ENCODE measurements at places on chromosomes 6 and 20.

DNA sequence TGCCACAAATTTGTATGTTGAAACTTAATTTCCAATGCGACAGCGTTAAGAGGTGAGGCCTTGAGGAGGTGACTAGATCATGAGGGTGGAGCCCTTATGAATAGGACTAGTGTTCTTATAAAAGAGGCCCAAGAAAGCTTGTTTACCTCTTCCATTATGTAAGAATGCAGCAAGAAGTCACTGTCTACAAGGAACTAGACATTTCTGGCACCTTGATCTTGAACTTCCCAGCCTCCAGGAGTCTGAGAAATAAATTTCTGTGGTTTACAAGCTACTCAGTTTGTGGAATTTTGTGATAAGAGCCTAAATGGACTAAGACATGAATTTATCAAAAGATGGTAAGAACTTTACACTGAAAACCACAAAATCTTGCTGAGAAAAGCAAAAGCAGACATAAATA, 173.6 kb upstream of the SGK1 start:
- DNase-seq, result no peak

GRCh38 chr6:18329776-18330175, 57.4 kb upstream of the RNF144B start:
- no peak for DNase-seq

DNA sequence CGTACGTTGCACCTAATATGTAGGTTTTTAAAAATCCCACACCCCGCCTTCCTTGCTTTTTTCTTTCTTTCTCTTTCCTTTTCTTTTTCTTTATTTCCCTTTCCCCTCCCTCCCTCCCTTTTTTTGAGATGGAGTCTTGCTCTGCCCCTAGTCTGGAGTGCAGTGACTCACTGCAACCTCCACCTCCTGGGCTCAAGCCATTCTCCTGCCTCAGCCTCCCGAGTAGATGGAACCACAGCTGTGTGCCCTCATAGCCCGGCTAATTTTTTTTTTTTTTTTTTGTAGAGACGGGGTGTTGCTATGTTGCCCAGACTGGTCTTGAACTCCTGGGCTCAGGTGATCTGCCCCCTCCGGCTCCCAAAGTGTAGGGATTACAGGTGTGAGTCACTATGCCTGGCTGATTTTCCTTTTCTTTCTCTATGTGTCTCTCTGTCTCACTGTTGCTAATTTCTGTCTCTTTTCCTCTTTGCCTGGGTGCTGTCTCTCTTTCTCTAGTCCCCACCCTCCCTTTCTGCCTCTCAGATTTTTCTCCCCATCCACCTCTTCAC, 61.2 kb downstream of the SRC start:
- DNase-seq, result no peak

DNA sequence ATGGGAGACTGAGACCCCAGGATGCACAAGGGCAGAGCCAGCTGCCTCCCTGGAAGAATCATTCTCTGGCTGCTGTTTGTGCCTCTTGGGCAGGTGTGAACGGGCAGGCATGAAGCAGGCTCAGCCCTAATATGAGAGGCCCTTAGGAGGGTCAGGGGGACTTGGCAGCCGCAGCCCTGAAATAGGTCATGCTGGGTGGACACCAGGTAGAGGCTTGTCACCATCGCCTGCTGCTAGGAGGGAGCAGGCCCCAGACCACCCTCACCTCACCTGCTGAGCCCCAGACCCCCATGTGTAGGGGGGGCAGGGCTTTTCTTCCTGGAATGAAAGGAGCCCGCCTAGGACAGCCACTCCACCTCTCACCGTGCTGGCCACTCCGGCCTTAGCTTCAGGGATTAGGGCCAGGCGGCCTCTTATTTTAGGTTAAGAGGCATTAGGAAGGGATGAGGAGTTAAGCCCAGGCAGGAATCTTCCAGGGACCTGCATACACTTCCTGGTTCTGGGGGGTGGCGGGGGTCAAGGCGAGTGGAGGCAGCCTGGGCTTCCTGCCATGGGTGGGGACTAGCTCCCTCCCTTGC, 92.4 kb downstream of the ASXL1 start:
- no peak for DNase-seq

- no peak for DNase-seq
These were observed 253.6 kb upstream of the RAB32 start for GRCh38 chr6:146289816-146290588.

GRCh38 chr20:31476643-31477215, 1.6 kb downstream of the REM1 start:
- no peak for DNase-seq

GRCh38 chr6:166305562-166306117, 2.6 kb downstream of the PRR18 start:
- DNase-seq, result no peak

GRCh38 chr6:115514656-115515055, 546.0 kb downstream of the FRK start:
- no peak for DNase-seq

- no peak for DNase-seq
These were observed 32.3 kb downstream of the SNX5 start for GRCh38 chr20:17936286-17936760.

DNA sequence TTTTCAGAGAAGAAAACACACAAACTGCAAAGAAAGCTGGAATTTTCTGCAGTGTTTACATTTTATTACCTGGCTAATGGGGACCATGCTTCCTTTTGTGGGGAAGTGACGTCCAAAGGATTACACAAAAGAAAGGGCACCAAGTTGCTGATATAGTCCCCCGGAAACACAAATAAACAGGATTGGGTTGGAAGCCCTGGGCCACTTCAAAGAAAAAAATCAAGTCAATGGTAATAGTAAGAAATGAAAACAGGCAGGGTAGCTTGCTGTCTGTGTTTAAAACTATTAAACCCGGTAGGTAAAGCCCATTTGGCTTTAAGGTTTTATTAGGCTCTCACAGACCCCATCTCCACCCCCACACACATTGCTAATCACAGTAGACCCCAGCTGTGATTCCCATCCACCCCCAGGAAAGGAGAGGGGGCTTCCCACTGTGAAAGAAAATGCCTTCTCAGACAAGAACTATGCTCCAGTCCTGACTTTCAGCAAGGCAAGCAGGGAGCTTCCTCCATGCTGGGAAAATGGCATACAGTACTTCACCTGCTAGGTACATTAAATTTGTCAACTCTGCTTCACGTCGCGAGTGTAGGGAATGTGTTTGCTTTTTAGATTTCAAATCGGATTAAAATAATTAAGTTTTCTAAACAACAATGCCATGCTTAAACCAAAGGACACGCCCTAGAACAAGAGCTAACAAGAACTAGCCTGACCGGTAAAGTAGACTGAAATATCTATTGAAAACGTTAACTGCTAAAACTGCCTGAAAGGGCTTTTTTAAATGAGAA, 1.1 kb downstream of the PERP start:
- no peak for DNase-seq

DNA sequence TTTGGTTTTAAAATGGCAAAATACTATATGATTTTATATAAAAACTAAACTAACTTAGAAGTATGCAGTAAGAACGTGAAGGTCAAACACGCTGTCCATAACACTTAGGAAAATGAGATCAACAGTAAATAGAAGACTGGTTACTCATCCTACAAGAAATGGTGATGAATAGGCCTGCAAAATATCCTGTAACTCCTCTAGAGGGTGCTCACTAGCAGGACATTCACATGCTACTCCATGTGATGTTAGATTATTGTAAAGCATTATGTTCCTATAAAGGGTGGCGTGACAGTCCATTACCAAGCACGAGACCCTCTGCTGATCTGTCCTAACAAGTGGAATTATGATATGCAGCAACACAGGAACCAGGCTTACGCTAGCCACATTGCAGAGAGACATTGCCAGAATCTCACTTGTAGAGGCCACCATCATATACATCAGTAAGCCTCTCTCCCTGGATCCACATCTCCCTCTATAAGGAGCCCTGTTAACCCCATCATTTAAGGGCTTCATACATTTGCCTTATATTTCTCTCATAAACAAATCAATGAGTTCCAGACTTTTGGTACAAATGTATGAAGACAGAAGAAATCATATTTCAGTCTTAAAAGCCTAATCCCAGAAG, 18.0 kb upstream of the DEFB129 start:
- no peak for DNase-seq

DNA sequence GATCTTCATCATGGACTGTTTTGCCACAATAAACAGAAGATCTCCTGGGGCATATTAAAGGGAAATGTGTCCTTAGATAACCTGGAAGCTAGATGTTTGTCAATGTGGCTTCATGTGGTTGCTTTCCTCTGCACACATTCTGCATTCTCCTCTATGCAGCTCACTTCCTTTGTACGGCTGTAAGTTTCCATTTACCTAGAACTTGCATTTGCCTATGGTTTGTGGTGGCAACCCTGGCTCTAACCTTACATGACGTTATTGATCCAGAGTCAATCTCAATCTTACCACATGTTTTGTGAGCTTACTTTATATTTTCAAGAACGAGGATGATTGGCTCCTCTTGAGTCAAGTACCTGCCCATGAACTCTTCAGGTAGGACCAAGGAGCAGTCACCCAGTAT, 863.1 kb downstream of the MAFB start:
- DNase-seq, result no peak

- DNase-seq, result no peak
These were observed 68.6 kb upstream of the FOXA2 start for GRCh38 chr20:22652681-22653588.

DNA sequence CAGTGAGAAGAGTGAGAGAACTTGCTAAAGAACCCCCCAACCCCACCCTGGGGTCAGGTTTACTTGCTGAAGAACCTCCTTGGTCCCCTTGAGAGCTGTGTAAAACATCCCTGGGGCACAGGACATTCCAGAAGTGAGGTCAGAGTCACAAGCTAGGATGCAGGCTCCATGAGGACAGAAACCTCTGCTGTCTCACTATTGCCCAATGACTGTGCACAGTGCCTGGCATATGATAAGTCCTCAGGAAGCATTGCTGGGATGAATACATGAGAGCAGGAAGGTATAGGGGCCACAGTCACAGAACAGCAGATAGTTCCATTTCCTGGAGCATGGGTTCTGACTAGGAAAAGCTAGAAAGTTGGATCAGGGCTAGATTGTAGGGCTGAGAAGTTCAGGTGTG, 18.4 kb downstream of the NT5E start:
- no peak for DNase-seq

DNA sequence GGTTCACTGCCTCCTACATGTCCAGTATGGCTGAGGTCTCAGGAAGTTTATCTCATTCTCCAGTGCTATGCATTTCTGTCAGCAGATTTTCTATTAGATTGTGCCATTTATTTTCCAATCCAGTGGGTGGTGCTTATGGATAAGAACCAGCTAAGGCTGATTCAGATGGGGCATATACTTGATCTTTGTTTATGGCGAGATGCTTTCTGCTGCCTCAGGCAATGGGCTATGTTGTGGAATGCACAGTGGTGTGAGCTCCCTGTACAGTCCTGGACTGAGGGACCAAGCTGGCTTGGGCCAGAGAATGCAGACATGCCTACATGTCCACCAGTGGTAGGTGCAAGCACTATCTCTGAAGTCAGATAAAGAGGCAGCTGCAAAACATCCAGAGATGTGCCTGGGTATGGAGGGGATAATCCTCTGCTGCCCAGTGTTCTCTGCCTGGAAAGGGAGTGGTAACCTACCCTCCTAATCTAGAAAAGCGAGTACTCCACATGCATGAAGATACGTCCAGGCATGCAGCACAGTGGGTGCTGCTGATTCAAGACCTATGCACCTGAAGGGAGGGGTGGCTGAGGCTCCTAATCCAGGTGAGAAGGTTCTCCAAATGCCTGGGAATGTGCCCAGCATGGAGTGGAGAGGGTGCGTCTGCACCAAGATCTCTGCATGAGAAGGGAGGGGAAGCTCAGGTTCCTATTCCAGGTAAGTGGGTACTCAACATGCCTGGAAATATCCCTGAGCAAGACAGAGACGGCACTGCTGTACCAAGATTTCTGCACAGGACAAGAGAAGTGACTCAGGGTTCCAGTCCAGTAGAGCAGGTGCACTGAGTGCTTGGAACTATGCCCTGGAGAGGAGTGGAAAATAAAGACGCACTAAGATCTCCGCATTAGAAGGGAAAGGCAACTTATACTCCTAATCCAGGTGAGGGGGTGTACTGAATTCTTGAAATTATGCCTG, 9.4 kb downstream of the CST4 start:
- no peak for DNase-seq

DNA sequence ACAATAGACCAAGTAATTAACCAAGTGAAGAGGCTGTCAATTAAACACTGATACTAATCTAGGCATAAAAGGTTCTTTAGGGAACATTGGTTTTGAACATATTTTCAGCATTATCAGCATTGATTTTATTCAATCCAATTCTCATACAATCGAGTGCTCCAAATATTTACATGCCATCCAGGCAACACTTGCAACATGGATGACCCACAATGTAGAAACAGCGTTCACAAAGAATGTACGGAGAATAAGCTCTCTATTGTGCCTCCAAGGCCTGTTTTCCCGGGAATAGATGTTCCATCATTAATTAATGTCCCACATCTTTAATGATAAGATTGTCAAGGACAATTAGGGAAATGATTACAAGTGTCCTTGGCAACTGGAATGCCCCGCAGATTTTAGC, 117.4 kb downstream of the RFX6 start:
- no peak for DNase-seq

GRCh38 chr20:41375846-41376245, 9.2 kb upstream of the EMILIN3 start:
- no peak for DNase-seq

DNA sequence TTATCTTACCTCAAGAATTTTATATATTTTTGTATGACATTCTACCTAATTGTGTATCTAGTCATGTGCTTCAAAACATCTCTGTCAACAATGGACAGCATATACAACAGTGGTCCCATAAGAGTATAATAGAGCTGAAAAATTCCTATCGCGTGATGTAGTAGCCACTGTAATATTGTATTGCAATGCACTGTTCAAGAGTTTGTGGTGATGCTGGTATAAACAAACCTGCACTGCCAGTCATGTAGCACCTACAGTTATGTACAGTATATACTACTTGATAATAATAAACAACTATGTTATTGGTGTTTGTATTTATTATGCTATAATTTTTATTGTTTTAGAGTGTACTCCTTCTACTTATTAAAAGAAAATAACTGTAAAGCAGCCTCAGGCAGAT, 672.7 kb downstream of the CD109 start:
- no peak for DNase-seq

- no peak for DNase-seq
These were observed 275.6 kb upstream of the PREP start for GRCh38 chr6:105678516-105678915.

- peak; percentile 25 for DNase-seq
These were observed 435 bp downstream of the KIFC1 start for GRCh38 chr6:33391922-33392594.

GRCh38 chr20:38770546-38770945, 22.3 kb downstream of the ACTR5 start:
- no peak for DNase-seq

GRCh38 chr6:130129762-130130246, 92.9 kb downstream of the SAMD3 start:
- DNase-seq, result no peak

- DNase-seq, result no peak
These were observed 153.7 kb downstream of the TMEM242 start for GRCh38 chr6:157169656-157170055.

Data from stimulated activated CD4-positive, alpha-beta T cell treated with anti-CD3 and anti-CD28 coated beads, Interleukin-12 subunit alpha, Interleukin-12 subunit beta, amount 100 ng/mL, for 4 hours (primary cell).